ENCODE measurements at places on chromosomes 5 and 9.

DNA sequence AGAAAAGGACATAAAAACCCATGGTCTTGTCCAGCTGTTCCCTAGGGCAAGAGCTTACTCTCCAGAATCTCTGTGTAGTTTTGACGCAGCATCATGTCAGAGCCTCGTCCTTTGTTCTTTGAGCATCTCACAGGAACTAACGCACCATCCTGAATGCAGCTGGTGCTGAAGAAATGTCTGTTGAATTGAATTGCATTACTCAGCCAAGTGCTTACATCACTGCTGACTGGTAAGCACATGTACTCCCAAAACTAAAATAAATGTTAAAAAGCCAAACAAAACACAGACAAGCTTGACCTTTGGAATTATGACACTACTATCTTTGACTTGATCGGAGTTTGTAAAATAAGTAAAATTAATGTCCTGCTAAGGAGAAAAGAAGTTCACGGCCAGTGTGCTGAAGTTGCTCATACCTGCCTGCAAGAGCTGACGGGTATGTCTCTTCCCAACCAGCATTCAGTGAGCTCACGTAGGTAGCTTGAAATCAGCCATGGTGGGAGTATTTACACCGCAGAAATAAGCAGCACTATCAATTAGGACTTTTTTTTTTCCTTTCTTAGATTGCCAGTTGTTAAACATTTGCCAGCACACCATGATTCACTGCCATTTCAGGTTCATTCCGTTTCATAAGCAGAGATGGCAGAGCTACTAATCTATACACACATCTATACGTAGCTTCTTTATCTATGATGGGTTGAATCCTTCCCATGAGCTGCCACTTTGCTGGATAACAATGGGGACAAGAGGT is 310.6 kb upstream of the MSX2 start:
- H3K36me3 ChIP-seq = no peaks in the 10 kb centered on the region
- H3K27ac ChIP-seq = no peak overlapping the region
- no peak overlapping the region for H3K4me3 ChIP-seq
- no peak for DNase-seq
- H3K27me3 ChIP-seq = no peaks in the 10 kb centered on the region

GRCh38 chr5:157303667-157304327 is 37.9 kb downstream of the CYFIP2 start:
- H3K36me3 ChIP-seq = peaks cover 32% of the 10 kb centered on the region
- peak; percentile 63 for DNase-seq
- no peak overlapping the region for H3K4me3 ChIP-seq

GRCh38 chr9:133339641-133340040 is 3.7 kb upstream of the SURF6 start:
- H3K4me3 ChIP-seq = no peak overlapping the region
- no peak overlapping the region for H3K27ac ChIP-seq
- DNase-seq = no peak

GRCh38 chr5:16976625-16977008 is 40.5 kb upstream of the MYO10 start:
- DNase-seq = no peak
- no peaks in the 10 kb centered on the region for H3K36me3 ChIP-seq
- H3K27ac ChIP-seq = no peak overlapping the region
- no peak overlapping the region for H3K4me3 ChIP-seq
- no peaks in the 10 kb centered on the region for H3K27me3 ChIP-seq
- no peaks in the 10 kb centered on the region for H3K4me1 ChIP-seq

- no peaks in the 10 kb centered on the region for H3K27me3 ChIP-seq
- H3K27ac ChIP-seq = no peak overlapping the region
- H3K4me3 ChIP-seq = no peak overlapping the region
- no peaks in the 10 kb centered on the region for H3K4me1 ChIP-seq
Measured at GRCh38 chr9:96006961-96007360, 131.5 kb downstream of the ERCC6L2 start.

- peak; percentile 59 for DNase-seq
- H3K27me3 ChIP-seq = no peaks in the 10 kb centered on the region
- no peaks in the 10 kb centered on the region for H3K36me3 ChIP-seq
- no peaks in the 10 kb centered on the region for H3K4me1 ChIP-seq
- no peak overlapping the region for H3K4me3 ChIP-seq
Measured at GRCh38 chr9:114271556-114272510, 51.1 kb upstream of the ORM1 start.

DNA sequence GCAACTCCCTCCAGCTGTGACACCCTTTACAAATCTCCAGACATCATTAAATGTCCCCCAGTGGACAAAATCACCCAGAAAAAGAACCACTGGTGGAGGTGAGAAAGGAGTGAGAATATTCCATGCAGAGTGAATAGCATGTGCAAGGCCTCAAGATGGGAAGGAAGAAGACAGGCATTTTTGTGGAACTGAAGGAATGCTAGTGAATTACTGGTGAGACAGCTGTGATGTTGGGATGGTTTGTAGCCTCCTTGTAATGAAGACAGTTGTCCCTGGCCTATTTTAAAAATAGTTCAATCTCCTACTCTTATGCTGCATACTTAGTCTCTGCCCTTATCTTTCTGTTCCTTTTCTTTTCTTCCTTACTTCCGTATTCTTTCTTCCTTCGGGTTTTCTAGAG is 124.9 kb upstream of the RPS23 start:
- H3K4me1 ChIP-seq = no peaks in the 10 kb centered on the region
- H3K4me3 ChIP-seq = no peak overlapping the region
- no peak for DNase-seq
- no peaks in the 10 kb centered on the region for H3K27me3 ChIP-seq

- no peaks in the 10 kb centered on the region for H3K4me1 ChIP-seq
- DNase-seq = no peak
- H3K4me3 ChIP-seq = no peak overlapping the region
- no peaks in the 10 kb centered on the region for H3K36me3 ChIP-seq
Measured at GRCh38 chr5:4584982-4585381, 555.1 kb upstream of the ADAMTS16 start.

- no peaks in the 10 kb centered on the region for H3K36me3 ChIP-seq
- DNase-seq = no peak
- no peak overlapping the region for H3K4me3 ChIP-seq
- no peaks in the 10 kb centered on the region for H3K27me3 ChIP-seq
Measured at GRCh38 chr5:154986151-154986550, 27.4 kb upstream of the KIF4B start.

DNA sequence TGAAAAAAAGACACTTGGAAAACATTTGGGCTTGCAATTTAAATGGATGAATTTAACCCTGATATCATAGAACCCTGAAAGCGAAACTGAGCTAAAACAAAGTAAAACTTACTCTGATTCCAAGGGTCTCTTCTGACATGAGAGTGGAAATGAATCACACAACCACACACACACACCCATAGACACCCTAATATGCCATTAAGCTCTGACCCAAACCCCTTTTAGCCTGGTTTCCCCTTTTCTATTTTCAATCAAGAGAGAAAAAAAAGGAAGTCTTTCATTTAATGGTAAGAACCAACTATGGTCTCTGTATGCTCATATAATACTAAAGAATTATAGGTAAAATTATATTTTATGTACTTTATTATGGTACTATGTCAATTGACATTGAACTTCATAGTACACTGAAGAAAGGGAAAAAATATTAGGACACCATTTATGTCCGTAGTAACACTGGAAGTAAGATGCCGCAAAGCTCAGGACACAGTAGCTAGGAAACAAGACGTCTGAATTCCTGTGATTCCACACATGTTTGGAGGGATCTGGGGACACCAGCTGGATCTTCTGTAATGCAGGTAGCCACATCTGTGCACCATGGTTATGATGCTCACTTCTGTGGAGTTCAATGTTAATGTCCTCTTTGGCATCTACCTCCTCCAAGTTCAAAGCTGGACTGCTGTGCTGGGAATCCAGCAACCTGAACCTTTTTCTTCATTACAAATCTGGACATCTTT is 95.8 kb downstream of the PCSK1 start:
- H3K4me1 ChIP-seq = no peaks in the 10 kb centered on the region
- H3K27ac ChIP-seq = no peak overlapping the region
- H3K4me3 ChIP-seq = no peak overlapping the region
- H3K36me3 ChIP-seq = no peaks in the 10 kb centered on the region

DNA sequence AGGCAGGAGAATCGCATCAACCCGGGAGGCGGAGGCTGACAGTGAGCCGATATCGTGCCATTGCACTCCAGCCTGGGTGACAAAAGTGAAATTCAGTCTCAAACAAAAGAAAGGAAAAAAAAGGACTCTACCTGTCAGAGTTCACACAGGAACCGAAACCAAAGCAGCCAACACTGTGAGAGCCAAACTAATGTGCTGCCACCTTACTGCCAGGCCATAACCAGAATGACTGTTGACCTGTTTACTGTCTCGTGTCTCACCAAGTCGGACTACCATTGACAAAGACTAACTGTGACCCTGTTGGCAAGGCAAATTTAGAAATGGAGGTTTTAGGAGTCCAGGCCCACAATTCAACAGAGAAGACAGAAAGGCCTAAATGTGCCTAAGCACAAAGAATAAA is 112.4 kb downstream of the ANXA2R start:
- no peak overlapping the region for H3K4me3 ChIP-seq
- H3K27ac ChIP-seq = no peak overlapping the region
- no peak for DNase-seq
- H3K36me3 ChIP-seq = no peaks in the 10 kb centered on the region
- H3K27me3 ChIP-seq = no peaks in the 10 kb centered on the region
- H3K4me1 ChIP-seq = no peaks in the 10 kb centered on the region

- no peak for DNase-seq
- no peaks in the 10 kb centered on the region for H3K4me1 ChIP-seq
- H3K4me3 ChIP-seq = no peak overlapping the region
- no peak overlapping the region for H3K27ac ChIP-seq
- no peaks in the 10 kb centered on the region for H3K36me3 ChIP-seq
- no peaks in the 10 kb centered on the region for H3K27me3 ChIP-seq
Measured at GRCh38 chr9:105252405-105252756, 7.9 kb downstream of the SLC44A1 start.

- no peak overlapping the region for H3K4me3 ChIP-seq
- no peaks in the 10 kb centered on the region for H3K27me3 ChIP-seq
- DNase-seq = no peak
- H3K36me3 ChIP-seq = no peaks in the 10 kb centered on the region
- no peak overlapping the region for H3K27ac ChIP-seq
- H3K4me1 ChIP-seq = no peaks in the 10 kb centered on the region
Measured at GRCh38 chr5:136073714-136074529, 45.1 kb downstream of the TGFBI start.

GRCh38 chr5:121421646-121422045 is 430.0 kb upstream of the FTMT start:
- H3K27me3 ChIP-seq = no peaks in the 10 kb centered on the region
- H3K4me3 ChIP-seq = no peak overlapping the region
- H3K36me3 ChIP-seq = no peaks in the 10 kb centered on the region

DNA sequence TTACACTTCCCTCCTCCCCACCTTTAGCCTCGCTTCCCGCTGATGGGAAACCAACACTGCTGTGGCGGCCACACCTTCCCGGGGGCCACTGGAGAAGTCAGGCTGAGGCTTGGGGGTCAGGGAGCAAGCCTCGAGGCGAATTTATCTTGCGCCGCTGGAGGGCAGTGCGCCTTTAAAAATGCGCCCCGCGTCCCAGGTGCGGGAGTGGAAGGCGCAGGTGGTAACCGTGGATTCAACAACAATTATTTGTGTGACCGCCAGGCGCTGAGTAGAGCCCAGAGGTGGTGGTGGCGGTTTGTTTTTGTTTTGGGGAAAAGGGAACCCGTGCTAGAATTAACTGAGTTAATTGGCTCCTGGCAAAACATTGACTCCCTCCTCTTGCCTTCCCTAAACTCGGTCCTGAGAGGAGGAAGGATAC is 1.1 kb downstream of the CFAP77 start:
- peak; percentile 91 for DNase-seq
- no peaks in the 10 kb centered on the region for H3K27me3 ChIP-seq
- H3K4me1 ChIP-seq = peaks cover 37% of the 10 kb centered on the region
- no peaks in the 10 kb centered on the region for H3K36me3 ChIP-seq

Data from Karpas-422 (cell line).